ENCODE measurements at places on chromosomes 1 and 21.
A peak's percentile ranks its signal among the peaks of the same experiment; 100 is the strongest.

- no peak for DNase-seq
Measured at GRCh38 chr21:35217504-35218060, 168.5 kb upstream of the RUNX1 start.

GRCh38 chr1:56139836-56140235 lies 439.5 kb downstream of the PLPP3 start:
- no peak for DNase-seq

DNA sequence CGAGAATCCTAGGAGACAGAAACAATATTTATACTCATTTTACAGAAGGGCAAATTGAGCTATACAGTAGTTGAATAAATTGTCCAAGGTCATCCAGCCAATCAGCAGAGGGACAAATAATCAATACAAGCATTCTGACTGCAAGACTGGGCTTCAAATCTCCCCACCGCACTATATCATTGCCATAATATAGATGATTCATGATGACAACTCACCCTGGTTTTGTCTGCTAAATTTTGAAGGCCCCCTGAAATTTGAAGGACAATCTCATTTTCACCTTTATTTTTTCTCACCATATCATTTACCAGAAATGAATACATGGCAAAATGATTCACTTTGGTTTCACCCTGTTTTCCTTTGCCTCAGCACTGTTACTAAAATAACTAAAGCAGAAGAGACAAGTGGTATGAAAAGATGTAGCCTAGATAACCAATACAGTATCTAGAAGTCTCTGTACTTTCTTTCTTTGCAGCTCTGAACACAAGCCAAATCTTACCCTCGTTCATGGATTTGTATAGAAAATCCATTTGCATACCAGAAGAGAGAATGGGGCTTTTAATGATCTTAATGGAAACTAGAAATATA lies 292.5 kb downstream of the TTLL7 start:
- DNase-seq = no peak

DNA sequence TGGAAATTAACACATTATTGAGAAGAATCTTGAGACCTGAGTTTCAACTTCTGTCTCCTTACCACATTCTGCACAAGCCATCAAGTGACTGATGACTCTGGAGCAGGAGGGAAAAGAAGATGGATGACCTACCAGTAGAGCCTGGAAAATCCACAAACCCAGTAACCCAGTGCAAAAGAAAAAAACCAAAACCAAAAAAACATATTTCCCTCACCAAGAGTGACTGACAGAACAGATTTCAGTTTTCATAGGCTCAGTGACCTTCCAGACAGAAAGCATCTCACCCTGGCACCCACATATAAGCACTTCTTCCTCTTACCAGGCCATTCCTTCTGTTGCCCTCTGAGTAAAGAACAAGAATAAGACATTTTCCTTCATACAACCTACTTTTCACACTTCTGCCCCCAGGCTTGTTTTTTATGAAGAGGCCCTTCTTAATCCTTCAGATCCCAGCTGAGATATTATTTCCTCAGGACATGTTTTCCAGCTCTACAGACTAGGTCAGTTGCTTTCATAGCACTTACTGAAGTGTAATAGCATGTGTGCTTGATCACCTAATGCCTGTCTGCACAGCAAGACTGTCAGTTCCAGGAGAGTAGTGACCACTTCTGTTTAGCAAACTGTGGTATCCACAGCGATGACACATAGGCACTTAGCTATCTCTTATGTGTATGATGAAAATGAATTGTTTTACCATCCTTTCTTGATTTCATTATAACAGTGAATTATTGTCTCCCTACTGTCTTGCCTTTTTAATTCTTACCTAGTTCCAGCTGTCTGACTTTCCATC lies 4.0 kb downstream of the TSACC start:
- no peak for DNase-seq

DNA sequence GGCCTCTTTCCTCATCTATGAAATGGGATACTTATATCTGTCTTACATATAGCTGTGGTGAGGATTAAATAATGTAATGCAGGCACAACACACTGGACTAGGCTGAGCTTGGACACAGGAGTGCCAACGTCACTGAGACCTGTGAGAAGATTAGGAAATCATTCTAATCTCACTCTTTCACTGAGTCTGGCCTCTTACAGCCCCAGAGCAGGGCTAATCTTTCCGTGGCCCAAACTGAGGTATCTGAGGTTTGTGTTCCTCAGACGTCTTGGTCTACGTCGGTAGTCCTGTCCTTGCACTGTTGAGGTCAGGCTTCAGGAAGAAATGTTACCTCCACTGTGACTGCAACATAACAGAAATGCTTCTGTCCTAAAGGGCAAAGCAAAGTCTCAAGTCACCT lies 22.6 kb upstream of the A3GALT2 start:
- DNase-seq = no peak

DNA sequence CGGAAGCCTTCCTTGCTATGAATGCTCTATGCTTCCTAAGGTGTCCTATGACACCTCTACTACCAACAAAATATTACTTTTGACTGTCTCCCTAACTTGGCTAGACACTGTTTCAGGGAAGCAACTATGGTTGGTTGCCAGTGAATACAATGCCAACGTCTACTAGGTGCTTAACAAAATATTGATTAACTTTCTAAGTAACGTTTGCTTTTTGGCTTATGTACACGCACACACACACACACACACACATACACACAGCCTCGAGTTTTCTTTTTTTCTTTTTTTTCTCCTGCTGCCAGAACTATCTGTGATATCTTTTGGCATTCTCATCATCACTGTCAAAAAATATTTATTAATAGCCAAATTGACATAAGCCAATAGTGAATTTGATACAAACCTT lies 864.0 kb downstream of the PLA2G4A start:
- no peak for DNase-seq

DNA sequence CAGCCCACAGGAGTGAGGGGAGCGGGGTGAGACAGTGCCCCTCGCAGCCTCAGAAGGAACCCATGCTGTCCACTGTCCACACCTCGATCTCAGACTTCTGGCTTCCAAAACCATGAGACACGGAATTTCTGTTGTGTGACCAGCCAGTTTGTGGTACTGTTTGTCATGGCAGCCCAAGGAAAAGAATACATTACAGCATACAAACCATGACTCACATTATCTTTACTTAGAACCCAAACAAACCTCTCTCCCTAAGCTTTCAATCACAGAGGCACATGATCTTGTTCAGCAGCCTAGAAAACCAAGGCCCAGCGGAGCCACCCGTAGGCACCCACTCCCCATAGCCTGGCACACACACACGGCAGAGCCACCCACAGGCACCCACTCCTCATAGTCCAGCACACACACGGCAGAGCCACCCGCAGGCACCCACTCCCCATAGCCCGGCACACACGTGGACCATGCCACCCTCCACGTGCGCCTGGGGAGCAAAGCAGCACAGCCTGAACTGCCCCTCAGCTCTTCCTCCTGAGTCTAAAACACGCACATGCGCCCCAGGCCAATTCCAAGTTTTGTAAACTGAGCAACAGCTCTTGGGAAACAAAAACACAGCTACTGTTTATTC lies 458 bp upstream of the KRTAP10-4 start:
- no peak for DNase-seq

DNA sequence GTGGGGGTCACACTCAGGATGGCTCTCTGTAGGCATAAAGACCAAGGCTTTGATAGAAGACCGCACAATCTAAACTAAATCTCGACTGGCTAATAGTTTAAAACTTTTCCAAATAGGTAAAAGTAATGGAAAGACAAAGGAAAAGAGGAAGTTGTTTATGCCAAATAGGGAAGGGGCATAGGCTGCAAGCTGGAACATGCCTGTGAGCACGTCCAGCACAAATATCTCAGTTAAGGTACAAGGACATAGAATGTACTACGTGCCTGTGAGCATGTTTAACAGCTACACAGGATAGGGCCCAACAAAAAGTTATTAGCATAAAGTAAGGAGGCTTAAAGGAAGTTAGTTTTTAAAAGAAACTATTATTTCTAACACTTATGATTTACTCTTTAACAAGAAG lies 27.6 kb upstream of the GUCA2A start:
- no peak for DNase-seq

DNA sequence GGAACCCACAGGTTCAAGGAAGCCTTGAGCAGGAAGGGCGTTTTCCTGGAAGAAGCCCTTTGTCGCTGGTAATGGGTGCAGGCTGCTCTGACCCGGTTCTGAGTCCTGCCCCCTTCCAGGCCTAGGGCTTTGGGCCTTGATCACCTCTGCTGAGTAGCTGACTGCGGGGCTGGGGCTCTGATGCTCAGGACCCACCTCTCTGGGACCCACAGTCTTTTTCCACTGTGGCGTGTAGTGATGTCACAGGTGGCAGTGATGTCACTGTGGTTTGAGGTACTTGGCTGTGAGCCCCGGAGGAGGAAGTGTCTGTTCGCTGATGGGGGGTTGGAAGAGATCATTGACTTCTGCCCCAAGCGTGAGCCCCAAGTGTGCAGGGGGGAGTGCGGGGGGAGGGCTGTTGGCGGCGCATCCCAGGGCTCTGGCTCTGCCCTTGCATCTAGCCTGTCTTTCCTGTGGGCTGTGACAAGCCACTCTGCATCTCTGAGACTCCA lies 6.9 kb downstream of the TNFRSF1B start:
- DNase-seq = peak; percentile 79

DNA sequence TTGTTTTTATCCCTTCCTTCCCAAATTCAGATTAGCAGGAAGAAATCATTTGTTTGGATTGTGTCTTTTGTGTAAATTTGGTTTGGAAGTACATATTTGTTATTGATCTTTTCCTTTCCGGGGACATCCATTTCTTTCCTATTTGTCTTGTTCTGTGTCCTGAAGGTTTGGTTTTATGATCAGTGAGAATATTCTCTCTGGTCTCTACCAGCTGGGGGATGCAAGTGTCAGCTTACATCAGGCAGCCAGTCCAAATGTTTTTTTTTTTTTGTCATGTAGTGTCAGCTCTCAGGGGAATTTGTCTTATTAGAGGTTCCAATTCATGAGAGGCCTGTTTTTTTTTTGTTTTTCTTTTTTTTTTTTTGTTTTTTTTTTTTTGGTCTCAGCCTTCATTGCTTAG lies 479.2 kb upstream of the LRRC7 start:
- no peak for DNase-seq

GRCh38 chr1:58864654-58865053 lies 80.8 kb upstream of the JUN start:
- no peak for DNase-seq

DNA sequence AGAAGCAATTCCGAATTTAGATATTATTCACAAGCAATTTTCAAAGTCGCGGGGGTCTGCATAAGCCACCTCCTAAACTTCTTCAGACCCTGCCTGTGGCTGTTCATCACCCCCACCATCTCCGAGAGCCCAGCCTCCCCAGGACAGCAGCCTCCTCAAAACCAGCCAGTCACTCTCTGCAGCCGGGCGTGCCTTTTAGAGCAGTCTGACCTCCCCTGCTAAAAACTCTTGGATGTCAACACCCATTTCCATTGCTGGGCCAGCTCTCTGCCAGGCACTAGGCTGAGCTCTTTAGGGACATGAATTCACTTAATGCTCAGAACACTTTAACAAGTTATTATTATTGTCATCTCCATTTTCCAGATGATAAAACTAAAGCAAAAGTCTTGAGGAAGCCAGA lies 11.7 kb downstream of the ADPRS start:
- DNase-seq = no peak

GRCh38 chr1:231419738-231420298 lies 2.3 kb downstream of the EGLN1 start:
- no peak for DNase-seq

DNA sequence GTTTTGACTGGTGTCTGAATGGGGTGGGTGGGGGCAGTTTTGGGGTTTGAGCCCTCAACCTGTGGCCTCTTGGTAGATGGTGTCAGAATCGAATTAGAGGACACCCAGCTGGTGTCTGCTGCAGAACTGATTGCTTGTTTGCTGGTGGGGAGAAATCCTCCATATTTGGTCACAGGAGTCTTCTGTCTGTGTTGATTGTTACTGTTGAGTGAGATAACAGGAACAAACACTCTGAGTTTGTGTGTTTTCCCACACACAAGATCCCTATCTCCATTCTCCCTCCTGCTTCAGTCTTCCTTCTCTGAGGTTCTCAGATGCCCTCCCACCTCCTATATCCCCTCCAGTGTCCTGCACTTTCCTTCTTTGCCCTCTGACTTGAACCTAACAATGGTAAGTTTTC lies 19.1 kb upstream of the CGN start:
- DNase-seq = no peak

- DNase-seq = no peak
Measured at GRCh38 chr1:158951956-158952355, 20.6 kb downstream of the PYHIN1 start.

- no peak for DNase-seq
Measured at GRCh38 chr1:176149939-176150807, 56.9 kb downstream of the COP1 start.

- no peak for DNase-seq
Measured at GRCh38 chr1:3903141-3904005, 3.3 kb upstream of the C1orf174 start.

DNA sequence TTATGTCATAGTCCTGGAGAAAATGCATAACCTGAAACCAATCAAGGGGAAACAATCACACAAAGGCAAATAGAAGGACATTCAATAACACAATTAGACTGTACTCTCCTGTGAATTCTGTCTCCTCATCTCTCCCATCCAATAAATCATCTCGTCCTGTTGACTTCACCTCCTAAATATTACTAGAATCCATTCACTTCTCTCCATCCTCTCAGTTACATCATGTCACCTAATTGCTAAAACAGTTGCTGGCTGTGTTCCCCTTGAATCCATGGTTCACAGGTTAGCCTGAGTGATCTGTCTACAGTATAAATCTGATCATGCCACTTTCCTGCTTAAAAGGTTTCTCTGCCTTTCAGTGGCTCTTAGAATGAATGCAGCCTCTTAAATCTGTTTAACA lies 220.2 kb downstream of the TGFB2 start:
- no peak for DNase-seq

DNA sequence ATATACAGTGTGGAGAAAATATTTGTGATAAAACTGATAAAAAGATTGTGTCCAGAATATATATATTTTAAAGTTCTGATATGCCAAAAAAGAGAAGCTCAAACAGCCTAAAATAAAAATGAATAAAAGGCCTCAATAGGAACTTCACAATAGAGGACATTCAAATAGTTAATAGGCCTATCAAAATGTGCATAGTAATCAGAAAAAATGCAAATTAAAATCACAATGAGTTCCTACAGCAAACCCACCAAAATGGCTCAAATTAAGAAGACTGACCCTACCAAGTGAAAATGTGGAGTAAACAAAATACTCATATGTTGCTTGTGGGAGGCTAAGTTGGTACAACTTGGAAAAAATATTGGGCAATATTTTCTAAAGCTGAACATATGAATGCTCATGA lies 57.6 kb upstream of the COG2 start:
- DNase-seq = no peak

DNA sequence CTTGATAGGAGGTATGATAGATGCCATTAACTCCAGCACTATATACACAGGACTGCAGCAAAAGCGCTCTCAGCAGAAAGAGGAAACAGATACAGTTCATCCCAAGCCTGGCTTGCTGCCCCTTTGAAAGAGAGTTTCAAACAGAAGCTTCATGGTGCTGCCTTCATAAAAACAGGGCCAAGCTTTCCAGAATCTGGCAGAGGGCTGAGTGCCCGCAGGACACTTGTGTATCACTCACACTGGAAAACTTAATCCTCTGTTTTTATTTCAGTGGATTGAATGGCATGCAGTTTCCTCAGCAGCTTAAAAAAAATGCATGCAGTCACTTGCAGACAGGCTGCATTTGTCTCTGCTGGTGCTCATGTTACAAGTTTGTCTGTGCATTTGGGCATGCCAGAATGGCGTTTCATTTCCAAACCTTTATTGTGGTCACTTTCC lies 40.4 kb downstream of the KCNJ15 start:
- no peak for DNase-seq

- DNase-seq = no peak
Measured at GRCh38 chr1:56434025-56434424, 145.3 kb downstream of the PLPP3 start.

- no peak for DNase-seq
Measured at GRCh38 chr1:78318011-78318410, 172.8 kb upstream of the PTGFR start.
